Right renal cortex interstitium (tissue), 3 donors: ENCODE measurements at places on chromosomes 7 and 10. TPM values are rescaled to one million over a fixed set of nuclear protein-coding genes. Genes with fewer than 3 reads are reported as not detected.

GRCh38 chr7:8189625-8190024 lies 72.3 kb downstream of the ICA1 start:
- no peak for DNase-seq

GRCh38 chr10:11849911-11850310 lies 26.8 kb downstream of the PROSER2 start:
- DNase-seq, result no peak

DNA sequence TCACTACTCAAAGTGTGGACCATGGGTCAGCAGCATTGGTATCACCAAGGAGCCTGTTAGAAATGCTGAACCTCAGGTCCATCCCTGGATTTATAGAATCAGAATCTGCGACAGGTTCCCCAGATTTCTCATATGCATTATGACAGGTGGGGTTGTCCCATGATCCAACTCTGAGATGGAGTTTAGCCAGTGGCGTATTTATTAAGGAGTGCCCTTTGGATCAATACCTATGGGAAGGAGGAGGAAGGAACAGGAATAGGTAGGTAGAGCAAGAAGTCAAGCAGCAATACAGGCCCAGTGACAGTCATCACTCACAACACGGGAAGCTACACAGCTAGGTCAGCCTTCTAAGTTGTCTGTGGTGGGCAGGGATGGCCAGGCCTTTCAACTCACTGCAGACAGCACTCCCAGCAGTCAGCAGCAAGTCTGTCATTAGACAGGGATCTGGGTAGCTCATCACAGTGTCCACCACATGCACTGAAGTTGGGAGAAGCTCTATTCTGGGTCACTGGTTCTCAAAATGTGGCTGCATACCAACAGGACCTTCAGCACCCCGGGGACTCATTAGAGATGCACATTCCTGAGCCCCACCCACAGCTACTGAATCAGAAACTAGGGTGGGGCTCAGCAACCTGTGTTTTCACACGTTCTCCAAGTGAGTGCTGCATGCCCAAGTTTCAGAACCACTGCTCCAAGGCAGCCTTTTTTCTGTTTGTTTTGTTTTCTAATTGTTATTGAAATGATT lies 532.3 kb upstream of the GALNT17 start:
- DNase-seq, result no peak

GRCh38 chr10:70917635-70918034 lies 29.3 kb upstream of the PCBD1 start:
- DNase-seq, result no peak

- no peak for DNase-seq
These were observed 67.7 kb downstream of the GRK5 start for GRCh38 chr10:119275085-119275484.

- no peak for DNase-seq
These were observed 6.1 kb downstream of the SKAP2 start for GRCh38 chr7:26858241-26858715.

DNA sequence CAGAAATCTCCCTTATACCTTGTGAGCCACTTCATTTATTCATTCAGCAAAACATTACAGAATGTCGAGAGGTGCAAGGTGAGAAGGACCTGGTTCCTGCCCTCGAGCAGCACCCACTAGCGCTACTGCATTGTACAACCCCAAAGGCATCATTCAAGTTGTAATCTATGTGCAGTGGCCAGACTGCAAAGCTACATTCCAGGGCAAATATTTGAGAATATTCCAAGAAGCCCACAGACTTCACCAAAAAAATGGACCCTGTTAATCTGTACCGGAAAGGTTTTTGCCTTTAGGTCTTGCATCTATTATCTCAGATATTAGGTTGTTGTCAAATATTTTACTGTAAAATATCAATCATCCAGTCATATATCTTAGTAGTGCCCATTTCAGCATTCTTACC lies 295.4 kb upstream of the FZD1 start:
- no peak for DNase-seq

DNA sequence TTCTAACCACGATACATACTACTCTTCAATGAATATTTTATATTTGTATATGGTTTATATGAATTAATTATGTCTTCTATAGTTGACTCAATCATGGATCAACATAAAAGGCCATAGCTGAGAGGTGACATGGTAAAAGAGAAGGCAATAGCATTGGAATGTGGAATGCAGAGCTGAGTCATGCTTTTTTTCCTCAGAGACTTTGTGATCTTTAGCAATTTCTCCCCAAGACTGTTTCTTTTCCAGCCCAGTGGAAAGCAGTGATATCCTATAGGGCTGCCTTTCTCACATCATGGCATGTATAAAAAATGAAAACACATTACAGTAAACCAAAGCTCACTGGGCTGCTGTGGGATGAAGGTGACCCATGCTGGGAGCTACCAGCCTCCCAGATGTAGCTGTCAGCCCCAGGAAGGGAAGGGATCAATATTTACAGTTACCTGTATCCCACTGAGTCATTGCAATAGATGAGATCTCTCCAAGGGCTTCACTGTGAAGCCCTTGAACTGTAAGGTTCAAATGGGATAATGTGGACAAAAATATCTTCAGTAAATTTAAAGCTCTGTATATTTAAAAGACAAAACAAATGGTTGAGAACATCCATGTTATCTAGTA lies 30.2 kb downstream of the SLC39A12 start:
- no peak for DNase-seq

- DNase-seq, result no peak
These were observed 77.3 kb upstream of the GRID1 start for GRCh38 chr10:86443936-86444335.

- no peak for DNase-seq
These were observed 56.1 kb upstream of the CAPZA2 start for GRCh38 chr7:116806046-116806944.

DNA sequence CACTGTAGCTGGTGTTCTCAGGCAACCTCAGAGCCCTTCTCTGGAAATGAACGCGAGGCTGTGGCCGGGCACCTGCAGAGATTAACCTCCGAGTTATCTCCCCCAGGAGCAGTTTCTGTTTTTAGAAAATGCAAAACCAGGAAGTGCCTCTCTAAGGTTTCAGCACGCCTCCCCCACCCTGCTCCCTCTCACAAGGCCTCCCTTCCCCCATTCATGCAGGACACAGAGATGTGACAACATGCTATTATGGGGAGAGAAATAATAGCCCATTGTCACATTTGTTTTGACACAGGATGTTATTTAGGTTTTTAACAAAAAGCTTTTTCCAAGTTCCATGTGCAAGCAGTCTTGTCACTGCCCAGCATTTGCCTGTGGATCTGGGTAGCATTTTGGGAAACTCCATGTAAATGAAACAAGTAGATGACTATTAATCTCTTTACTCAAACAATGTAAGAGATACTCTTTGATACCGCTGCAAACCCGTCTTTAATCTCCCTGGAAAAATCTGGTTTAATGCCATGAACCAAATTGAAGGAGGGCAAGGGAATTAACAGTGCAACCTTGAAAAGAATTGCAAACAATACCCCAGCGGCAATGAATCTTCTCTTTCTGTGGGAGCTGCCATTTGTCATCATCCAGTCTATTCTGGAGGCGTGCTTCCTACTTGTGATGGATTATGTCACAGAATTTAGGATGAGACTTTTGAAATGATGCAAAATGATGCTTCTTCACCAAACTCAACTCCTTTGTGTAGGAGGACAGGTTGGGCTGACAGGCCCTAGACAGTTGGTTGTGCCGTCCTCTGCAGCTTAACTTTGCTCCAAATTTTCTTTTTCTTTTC lies 86.5 kb upstream of the NMT2 start:
- DNase-seq, result no peak

GRCh38 chr10:58565271-58565670 lies 52.6 kb downstream of the BICC1 start:
- no peak for DNase-seq

- no peak for DNase-seq
These were observed 48.5 kb upstream of the STARD3NL start for GRCh38 chr7:38129579-38129978.

- no peak for DNase-seq
These were observed 630.4 kb upstream of the FOXK1 start for GRCh38 chr7:4051696-4052095.

- DNase-seq, result no peak
These were observed 27.6 kb downstream of the CHCHD3 start for GRCh38 chr7:133054162-133054840.

GRCh38 chr7:45203936-45204445 lies 46.4 kb downstream of the RAMP3 start:
- DNase-seq, result no peak

DNA sequence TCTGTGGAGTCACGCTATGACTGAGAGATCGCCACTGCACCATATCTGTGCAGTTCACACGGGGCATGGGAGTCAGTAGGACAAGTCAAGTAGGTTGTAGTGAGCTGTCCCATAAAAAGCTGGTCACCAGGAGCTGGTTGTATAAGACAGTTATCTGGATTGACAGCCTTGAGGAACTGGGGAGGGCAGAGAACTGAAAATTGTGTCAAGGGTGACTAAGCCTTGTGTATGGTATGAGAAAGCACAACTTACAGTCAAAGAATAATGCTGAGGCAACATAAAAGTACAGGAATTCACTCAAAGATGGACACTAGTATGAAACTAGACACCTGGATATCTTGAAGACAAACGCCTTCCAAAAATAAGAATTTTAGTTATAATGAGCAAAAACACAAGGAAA lies 564.9 kb downstream of the POM121L12 start:
- DNase-seq, result no peak

DNA sequence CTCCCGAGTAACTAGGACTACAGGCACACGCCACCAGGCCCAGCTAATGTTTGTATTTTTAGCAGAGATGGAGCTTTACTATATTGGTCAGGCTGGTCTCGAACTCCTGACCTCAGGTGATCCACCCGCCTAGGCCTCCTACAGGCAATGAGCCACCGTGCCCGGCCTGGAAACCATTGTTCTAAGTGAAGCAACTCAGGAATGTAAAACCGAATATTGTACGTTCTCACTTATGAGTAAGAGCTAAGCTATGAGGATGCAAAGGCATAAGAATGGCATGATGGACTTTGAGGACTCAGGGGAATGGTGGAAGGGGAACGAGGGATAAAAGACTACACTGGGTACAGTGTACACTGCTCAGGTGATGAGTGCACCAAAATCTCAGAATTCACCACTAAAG lies 235.1 kb upstream of the AUTS2 start:
- no peak for DNase-seq

DNA sequence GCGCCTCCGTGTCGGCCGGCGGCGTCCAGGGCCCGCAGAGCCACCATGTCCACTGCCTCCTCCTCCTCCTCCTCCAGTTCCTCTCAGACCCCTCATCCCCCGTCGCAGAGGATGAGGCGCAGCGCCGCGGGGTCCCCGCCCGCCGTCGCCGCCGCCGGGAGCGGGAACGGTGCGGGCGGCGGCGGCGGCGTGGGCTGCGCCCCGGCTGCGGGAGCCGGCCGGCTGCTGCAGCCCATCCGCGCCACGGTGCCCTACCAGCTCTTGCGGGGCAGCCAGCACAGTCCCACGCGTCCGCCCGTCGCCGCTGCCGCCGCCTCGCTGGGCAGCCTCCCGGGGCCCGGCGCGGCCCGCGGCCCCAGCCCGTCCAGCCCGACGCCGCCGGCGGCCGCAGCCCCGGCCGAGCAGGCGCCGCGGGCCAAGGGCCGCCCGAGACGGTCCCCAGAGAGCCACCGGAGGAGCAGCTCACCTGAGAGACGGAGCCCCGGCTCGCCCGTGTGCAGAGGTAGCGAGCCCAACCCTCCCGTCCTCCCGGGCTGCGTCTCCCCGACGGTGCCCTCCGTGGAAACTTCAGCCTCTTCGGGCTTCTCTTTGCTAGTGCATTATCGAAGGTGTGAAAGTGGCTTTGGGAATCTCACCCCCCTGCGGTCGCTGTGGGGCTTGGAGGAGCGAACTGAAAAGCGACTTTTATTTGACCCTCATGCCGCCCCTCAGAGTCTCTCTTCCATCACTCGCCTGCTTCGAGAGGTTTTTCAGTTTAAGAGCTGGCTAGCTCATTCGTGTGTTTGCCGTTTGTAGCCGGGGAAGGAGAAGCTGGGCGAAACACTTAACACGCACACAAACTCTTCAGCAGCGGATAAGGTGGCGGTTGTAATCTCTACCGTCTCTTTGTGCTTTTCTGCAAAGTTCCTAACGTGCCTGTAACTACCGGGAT lies 975 bp downstream of the GLCCI1 start:
- peak; percentile 52 for DNase-seq

DNA sequence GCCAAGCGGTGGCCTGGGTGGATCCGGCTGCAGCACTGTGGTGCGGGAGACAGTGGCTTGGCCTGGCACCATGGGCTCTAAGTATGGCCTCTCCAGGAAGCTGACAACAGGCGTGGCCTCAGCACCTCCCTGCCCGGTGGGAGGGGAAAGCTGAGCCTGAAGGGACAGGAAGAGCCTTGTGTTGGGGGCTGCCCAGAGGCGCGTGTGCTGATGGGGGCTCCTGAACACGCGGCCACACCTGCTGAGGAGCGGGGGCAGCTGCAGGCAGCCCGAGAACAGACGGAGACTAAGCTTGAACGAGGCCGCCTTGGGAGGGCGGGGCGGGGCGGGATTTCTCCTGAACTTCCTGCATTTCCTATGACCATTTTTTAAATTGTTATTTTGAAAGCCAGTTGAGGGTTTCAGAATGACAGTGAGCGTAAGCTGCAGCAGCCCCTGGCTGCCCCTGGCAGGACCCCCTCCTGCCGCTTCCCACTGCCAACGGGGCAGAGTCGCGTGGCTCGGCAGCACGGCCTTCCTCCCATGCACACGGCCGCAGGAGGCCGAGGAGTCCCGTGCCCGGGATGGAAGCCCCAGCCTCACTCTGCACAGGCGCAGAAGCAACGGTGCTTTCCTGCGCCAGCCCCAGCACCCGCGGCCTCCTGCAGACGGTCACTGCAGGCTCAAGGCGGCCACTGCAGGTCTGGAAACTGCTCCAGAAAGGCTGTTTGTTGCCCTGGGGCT lies 43.2 kb downstream of the DPYSL4 start:
- no peak for DNase-seq

GRCh38 chr10:119207713-119208552 lies 562 bp downstream of the GRK5 start:
- DNase-seq, result no peak

The CASP2 gene
- polyA plus RNA-seq, result 46.9 TPM

The ANKRD30A gene
- not detected for polyA plus RNA-seq

The STEAP4 gene
- 0.06 TPM for polyA plus RNA-seq

The PDE6C gene
- 0.28 TPM for polyA plus RNA-seq

The RBP3 gene
- 0.15 TPM for polyA plus RNA-seq

The SLC29A4 gene
- polyA plus RNA-seq, result 17.4 TPM

The LRRC4 gene
- 8.7 TPM for polyA plus RNA-seq

The NODAL gene
- 0.33 TPM for polyA plus RNA-seq

The MDFIC gene
- polyA plus RNA-seq, result 31.7 TPM

The AMPH gene
- 17.4 TPM for polyA plus RNA-seq

The GATA3 gene
- polyA plus RNA-seq, result 76.3 TPM

The CNPY4 gene
- 46.4 TPM for polyA plus RNA-seq

The FFAR4 gene
- not detected for polyA plus RNA-seq

The ATXN7L1 gene
- 8.0 TPM for polyA plus RNA-seq
